Stimulated activated CD4-positive, alpha-beta T cell treated with anti-CD3 and anti-CD28 coated beads, Interleukin-15, amount 100 ng/mL, for 24 hours (primary cell): ENCODE measurements at places on chromosomes 1 and 21.

GRCh38 chr1:56378341-56379070 lies 200.9 kb downstream of the PLPP3 start:
- DNase-seq = no peak

- DNase-seq = no peak
Measured at GRCh38 chr1:18385239-18385790, 95.4 kb upstream of the KLHDC7A start.

DNA sequence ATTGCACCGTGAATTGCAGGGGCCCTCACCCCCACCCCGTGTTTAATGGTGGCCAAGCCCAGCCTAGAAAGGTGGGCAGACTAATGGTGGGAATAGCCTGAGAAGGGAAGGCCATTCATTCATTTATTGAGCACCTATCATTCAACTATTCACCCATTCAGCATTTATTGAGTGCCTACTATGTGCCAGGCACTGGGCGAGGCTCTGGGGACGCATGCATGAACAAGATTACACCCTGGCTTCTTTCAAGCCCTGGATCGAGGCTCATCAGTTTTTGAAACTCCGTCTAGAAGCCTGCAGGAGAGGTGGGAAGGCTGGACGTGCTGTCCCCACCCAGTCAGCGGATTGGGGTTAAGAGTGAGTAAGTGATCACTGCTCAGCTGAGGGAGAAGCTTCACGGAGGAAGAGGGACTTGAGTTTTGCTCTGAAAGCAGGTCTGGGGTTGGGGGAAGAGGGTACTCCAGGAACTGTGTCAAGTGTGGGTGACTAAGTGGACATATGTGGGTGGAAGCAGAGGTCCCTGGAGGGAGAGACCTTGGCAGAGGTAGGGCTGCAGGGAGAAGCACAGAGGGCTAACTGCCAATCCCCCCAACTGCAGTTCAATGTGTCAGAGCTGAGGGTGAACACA lies 35.6 kb downstream of the MEF2D start:
- DNase-seq = no peak

- no peak for DNase-seq
Measured at GRCh38 chr1:5567839-5568238, 424.4 kb downstream of the NPHP4 start.

DNA sequence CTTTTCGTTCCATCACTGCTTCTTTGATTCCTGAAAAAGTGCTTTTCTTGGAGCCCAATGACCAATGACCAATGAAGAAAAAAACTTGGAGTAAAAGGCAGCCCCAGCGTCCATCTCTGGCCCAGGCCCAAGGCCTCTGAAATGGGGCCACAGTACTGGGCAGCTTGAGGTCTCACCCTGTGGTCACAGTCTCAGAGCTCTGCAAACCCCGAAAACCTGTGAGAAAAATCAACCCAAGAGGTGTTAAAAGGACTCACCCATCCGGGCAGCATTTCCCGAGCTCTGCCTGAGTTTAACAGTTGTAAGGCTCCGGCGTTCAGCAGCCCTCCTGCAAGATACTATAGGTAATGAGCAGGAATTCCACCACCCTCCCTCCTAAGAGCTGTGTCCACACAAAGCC lies 2.1 kb upstream of the EFHD2 start:
- DNase-seq = no peak

DNA sequence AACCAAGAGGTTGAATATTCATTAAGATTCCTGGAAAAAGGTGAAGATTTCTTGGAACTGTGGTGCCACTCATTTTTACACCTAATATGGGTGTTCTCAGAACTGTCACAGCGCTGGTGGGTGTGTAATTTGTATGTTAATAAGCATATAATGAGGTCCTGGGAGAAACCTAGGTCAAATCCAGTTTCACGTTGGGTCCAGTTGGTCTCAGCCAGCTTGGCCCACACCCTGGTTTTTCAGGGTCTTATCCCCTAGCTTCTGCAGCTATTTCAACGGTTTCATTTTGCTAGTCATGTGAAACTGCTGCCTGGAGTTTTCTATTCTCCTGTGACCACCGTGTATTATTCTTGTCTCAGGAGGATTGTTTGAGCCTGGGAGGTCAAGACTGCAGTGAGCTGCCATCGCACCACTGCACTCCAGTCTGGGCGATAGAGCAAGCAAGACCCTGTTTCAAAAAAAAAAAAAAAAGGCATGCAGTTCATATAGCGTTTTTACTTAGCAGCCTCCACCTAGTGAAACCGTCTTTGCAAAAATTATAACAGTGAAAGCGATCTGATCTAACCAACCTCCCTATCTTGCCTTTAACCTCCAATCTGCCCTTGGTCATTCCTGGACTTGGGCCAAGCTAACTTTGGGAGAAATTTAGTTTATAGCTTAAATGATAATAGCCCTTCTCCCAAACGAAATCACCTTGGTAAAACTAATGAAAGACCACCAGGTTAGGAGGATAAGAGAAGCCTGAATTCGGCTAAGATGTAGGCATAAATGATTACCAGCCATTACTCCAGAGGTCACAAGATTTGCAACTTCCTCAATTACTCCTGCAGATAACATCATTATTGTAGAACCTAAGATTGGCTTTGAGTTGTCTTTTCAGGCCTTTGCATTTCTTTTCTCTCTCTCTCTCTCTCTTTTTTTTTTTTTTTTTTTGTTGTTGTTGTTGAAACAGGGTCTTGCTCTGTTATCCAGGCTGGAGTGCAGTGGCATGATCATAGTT lies 44.0 kb downstream of the PTAFR start:
- DNase-seq = no peak

DNA sequence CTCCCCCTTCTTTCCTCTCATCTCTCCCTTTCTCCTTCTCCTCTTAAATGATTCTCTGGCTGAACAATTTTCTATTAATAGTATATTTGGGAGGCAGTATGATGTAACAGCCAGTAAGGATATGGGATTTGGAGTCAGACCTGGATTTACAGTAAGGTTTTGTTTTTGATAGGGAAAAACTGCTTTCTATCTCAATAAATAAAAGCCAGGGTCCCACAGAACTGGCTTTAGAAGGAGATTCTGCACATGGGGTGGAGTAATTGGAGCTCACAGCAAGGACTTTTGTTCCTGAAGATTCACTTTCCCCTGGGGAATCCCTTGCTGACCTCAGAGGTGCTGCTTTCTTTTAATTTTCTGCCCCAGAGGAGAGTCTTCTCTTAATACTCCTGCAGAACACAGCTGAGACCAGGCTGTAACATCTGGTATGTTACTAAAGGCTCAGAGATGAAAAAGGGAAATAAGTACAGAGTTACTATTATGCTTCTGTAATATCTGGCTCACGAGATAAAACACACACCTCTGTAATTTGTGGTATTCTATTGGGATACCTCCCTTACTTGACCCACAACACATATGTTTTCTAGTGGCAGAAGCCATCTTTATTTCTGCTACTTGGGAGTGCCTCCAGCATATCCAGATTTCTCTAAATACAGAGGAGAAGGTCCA lies 13.4 kb downstream of the EPB41 start:
- no peak for DNase-seq

DNA sequence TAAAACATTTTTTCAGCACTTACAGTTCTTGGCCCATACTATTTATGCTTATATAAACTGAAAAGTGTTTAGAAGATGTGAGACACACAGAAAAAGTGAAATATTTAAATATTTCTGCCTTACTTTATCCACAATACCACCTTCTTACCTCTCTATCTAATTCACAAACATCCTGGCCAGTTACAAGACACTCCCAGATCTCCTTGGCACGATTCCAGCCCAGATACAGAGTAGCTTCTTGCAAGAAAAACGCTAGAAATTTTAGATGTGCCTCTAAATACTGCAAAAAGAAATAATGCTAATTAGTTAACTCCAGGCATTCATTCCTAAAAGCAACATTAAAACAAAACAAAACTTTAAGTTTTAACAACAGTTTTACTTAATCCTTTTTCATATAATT lies 68.4 kb downstream of the USP24 start:
- DNase-seq = no peak
